ENCODE measurements at places on chromosomes 1 and 21. TPM values are rescaled to one million over a fixed set of nuclear protein-coding genes. Genes with fewer than 3 reads are reported as not detected.

DNA sequence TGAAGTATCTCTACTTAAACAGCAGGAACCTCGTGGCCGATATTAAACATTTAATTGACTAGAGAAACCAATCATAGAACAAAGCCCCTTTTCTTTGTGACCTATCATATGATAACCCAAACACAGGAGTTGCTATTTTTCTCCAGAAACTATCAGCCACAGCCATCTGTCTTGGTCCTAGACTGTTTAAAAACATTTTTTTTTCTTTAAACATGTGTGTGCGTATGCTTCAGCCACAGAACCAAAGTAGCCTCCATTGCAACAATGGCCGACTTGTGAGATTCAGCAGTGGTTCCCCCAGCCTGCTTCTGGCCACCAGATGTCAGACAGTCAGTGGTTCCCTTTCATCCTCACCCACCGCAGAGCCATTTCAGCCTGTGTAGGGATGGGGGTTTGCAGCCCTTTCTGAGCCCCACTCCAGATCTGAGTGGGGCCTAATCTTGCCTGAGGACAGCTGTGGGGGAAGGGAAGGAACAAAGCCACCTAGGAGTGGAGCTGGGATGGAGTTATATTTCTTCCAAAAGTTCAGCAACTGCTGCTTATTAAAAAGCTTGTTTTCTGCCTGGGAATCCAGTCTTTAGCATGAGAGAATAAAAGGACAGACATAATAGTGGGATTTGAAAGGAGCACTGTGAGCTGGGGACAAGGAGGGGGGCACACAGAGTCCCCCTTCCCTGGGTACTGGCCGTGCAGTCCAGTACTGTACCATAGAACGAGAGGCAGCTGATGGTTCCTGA is 11.7 kb upstream of the IGSF3 start:
- H3K36me3 ChIP-seq = no peaks in the 10 kb centered on the region
- H3K27me3 ChIP-seq = no peaks in the 10 kb centered on the region
- no peak overlapping the region for H3K4me3 ChIP-seq
- no peaks in the 10 kb centered on the region for H3K4me1 ChIP-seq
- no peak for DNase-seq

ELAPOR1 gene
- 2.5 TPM for total RNA-seq

- H3K27me3 ChIP-seq = no peaks in the 10 kb centered on the region
- no peaks in the 10 kb centered on the region for H3K36me3 ChIP-seq
- DNase-seq = no peak
- H3K4me1 ChIP-seq = peaks cover 20% of the 10 kb centered on the region
These were observed 4.6 kb upstream of the MAB21L3 start for GRCh38 chr1:116106646-116107045.

DNA sequence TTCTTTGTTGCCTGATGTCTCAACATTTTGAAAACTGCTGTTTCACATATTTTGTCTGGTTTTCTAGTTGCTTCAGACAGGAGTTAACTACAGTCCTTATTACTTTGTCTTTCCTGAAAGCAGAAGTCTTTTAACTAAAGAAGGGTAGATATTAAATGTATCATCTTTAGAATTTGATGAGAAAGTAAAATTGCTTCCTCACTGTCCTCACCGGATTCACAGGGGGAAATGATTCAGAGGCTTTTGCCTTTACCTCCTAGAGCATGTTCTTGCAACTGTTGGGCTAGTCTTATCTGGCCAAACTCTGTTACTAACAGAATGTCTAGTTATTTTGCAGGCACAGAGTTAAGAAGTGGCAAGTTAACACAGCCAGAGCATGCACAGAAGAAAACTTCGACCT is 107.2 kb upstream of the VAV3 start:
- no peak for DNase-seq
- H3K4me3 ChIP-seq = no peak overlapping the region
- H3K4me1 ChIP-seq = no peaks in the 10 kb centered on the region
- no peaks in the 10 kb centered on the region for H3K36me3 ChIP-seq
- H3K27ac ChIP-seq = no peak overlapping the region

LRRC53 gene
- total RNA-seq = not detected

GRCh38 chr1:33902486-33903209 is 38.8 kb downstream of the HMGB4 start:
- H3K4me1 ChIP-seq = peaks cover 7% of the 10 kb centered on the region
- no peak overlapping the region for H3K4me3 ChIP-seq

S100A14 gene
- 141 TPM for total RNA-seq

SH2D2A gene
- total RNA-seq = 0.60 TPM

RIIAD1 gene
- 7.9 TPM for total RNA-seq

DNA sequence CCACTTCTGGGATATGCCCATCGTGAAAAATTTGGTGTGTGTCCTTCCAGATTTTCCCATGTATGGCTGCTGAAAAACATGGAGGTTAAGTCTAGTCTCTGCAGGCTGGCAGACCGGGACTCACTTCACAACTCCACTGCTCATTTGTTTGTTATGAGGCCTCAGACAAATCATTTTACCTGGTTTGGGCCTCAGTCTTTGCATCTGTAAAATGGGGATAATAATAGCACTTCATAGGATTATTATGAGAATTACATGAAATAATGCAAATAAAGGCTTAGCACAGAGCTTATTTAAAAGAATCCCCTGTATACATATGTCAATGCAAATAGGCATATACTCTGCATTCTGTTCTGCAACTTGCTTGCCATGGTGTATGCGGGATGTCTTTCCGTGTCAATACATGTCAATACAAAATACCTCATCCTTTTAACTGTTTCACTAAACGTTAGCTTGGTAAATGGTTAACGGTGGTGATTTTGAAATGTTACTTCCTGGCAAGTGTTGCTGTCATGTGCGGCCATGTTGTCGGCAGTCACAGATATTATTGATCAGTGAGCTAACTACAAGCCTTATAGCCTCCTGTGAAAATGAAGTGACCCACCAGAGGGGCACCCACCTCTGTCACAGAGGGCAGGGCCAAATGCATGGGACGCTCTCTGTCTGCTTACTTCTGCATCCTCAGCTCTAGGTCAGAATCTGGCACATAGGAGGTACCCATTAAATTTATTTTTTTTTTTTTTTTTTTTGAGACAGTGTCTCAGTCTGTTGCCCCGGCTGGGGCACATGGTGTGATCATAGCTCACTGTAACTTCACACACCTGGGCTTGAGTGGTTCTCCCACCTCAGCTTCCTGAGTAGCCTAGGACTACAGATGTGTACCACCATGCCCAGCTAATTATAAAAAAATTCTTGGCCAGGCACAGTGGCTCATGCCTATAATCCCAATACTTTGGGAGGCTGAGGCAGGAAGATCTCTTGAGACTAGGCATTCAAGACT is 4.3 kb downstream of the LCK start:
- no peaks in the 10 kb centered on the region for H3K27me3 ChIP-seq
- DNase-seq = no peak
- no peaks in the 10 kb centered on the region for H3K4me1 ChIP-seq
- no peak overlapping the region for H3K4me3 ChIP-seq
- H3K27ac ChIP-seq = no peak overlapping the region

LAMC1 gene
- total RNA-seq = 178 TPM

NEK2 gene
- 10.6 TPM for total RNA-seq

ANGPTL3 gene
- 88.6 TPM for total RNA-seq

DNA sequence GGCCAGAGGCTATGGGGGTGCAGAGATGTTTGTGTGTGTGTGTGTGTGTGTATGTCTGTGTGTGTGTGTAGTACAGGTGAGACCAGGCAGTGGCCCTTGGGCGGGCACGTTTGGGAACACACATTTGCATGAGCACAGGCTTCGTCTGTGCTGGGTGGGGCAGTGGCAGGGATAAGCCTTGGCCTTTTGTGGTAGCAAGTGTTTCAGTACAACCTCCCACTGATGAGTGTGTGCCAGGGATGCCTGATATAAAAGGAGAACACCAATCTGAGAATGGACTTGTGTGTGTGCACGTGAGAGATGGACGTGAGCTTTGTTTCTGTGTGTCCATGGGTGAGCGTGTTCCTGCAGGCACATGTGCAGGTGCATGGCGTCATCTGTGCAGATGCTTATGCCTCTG is 3.0 kb downstream of the NTRK1 start:
- DNase-seq = no peak
- H3K36me3 ChIP-seq = no peaks in the 10 kb centered on the region
- no peak overlapping the region for H3K27ac ChIP-seq
- peaks cover 72% of the 10 kb centered on the region for H3K27me3 ChIP-seq
- no peak overlapping the region for H3K4me3 ChIP-seq

DNA sequence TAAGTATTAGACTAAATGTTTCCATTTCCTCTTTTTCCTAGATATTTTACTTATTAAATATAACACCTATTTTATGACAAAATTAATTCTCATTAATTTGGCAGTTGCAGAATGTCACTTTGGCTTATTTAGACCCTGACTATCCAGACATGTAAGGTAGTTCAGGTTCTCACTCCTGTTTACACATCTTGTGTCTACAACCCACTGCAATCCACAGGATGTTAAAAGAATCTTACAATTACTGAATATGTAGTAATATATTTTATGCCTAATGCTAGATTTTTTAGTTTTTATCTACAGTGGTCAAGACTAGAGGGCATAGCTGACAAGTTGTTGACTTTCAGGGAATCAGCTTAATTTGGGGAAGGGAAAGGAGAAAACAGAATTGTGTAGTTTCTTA is 346.7 kb downstream of the USP25 start:
- H3K27ac ChIP-seq = no peak overlapping the region
- H3K36me3 ChIP-seq = no peaks in the 10 kb centered on the region
- H3K4me3 ChIP-seq = no peak overlapping the region
- H3K4me1 ChIP-seq = peaks cover 6% of the 10 kb centered on the region

DNA sequence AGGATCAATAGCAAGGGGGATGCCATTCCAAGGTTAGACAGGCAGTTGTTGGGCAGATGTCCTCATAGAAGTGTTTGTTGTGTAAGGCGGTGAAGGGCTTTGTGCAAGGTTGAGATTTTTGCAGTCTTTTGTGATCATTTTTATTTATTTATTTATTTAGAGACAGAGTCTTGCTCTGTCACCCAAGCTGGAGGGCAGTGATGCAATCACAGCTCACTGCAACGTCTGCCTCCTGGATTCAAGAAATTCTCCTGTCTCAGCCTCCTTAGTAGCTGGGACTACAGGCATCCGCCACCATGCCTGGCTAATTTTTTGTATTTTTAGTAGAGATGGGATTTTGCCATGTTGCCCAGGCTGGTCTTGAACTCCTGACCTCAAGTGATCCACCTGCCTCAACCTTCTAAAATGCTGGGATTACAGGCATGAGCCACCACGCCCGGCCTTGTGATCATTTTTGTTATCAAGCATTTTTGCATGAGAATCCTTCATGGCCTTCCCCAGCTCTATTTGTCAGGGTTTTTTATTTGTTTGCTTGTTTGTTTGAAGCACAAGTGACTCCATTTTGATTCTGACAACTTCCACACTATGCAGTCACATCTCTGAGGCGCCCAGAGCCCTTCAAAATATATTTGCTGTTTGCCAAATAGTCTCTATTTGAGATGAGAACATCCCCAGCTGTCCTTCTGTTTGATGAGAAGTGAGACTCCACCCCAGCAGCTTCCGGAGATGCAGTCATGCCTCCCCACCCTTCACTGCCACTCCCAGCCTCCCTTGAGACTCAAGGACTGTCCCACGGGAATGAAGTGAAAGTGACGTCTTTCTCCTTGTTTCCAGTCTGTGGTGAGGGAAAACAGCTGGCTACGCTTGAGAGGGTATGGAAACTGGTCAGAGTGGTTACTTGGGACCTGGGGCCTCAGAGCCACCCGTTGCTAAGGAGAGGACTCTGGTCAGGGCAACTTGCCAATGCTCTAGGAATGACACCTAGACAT is 38.0 kb downstream of the TMEM50B start:
- H3K4me3 ChIP-seq = no peak overlapping the region
- DNase-seq = peak; percentile 16
- no peaks in the 10 kb centered on the region for H3K27me3 ChIP-seq
- H3K36me3 ChIP-seq = no peaks in the 10 kb centered on the region
- no peaks in the 10 kb centered on the region for H3K4me1 ChIP-seq

DNA sequence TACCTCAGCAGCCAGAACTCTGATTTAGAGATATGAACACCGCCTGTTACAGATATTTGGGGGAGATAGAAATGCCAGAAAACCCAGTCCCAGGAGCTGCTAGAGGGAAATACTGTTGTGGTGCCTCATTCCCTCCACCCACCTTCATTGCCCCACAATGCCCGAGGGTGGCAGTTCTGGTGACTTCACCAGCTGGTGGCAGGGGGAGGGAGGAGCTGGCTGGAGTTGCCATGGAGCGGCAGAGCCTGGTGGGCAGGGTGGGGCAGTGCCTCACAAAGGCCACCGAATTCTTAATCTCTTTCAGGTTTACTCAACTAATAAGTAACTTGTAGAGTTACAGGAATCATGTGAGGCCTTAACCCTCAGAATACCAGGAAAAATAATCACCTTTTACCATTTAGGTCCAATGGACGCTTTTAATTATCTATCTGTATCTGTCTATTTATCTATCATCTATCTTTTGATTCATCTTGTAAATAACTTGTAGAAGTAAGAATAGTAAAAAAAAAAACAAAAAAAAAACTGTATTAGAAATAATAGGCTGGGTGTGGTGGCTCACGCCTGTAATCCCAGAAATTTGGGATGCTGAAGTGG is 11.7 kb upstream of the S100A11 start:
- no peaks in the 10 kb centered on the region for H3K27me3 ChIP-seq
- peaks cover 16% of the 10 kb centered on the region for H3K4me1 ChIP-seq
- H3K36me3 ChIP-seq = no peaks in the 10 kb centered on the region
- peak; percentile 80 for DNase-seq
- no peak overlapping the region for H3K4me3 ChIP-seq

- H3K4me1 ChIP-seq = no peaks in the 10 kb centered on the region
- H3K4me3 ChIP-seq = no peak overlapping the region
- no peaks in the 10 kb centered on the region for H3K27me3 ChIP-seq
These were observed 135.7 kb downstream of the C1orf94 start for GRCh38 chr1:34312359-34312758.

DNA sequence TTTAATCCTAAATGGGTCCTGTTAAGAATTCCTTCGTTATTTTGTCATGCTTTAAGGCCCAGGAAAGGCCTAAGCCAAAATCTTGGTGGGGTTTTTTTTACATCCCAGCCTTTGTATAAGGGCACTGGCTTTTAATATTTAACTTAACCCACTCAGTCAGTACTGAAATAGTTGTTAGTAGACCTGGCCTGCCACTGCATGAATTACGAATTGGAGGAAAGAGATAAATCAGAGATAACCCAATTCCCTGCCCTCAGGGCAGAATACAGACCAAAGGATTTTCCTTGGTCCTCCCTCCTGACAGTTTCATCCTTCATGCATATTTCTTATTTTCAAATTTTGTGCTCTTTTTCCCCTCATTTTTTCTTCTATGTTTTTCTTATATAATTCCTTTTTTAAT is 193.0 kb downstream of the FASLG start:
- DNase-seq = no peak
- no peaks in the 10 kb centered on the region for H3K4me1 ChIP-seq
- no peaks in the 10 kb centered on the region for H3K36me3 ChIP-seq
- H3K27ac ChIP-seq = no peak overlapping the region
- H3K27me3 ChIP-seq = no peaks in the 10 kb centered on the region

DNA sequence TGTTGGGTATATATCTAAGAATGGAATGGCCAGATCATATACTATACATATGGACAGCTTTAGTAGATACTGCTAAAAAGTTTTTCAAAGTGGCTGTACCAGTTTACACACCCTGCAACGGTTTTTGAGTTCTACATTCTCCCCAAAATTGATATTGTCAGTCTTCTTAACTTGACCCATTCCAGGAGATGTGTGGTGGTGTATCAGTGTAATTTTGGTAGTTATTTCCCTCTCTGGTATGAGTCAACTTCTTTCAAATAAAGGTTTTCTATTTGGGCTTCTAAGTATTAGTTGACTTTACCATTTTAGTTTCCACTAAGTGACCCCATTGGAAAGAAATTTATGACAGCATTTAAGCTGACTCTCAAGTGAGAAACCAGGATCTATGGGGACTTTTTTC is 29.2 kb downstream of the INKA2 start:
- no peak overlapping the region for H3K27ac ChIP-seq
- no peak for DNase-seq
- no peaks in the 10 kb centered on the region for H3K36me3 ChIP-seq
- H3K4me3 ChIP-seq = no peak overlapping the region

- no peaks in the 10 kb centered on the region for H3K4me1 ChIP-seq
- no peak overlapping the region for H3K27ac ChIP-seq
- DNase-seq = peak; percentile 23
- H3K4me3 ChIP-seq = no peak overlapping the region
These were observed 152.8 kb downstream of the PPP1R12B start for GRCh38 chr1:202501281-202501680.
